ENCODE measurements at places on chromosomes 3 and 15.

- no peak for DNase-seq
These were observed 22.4 kb downstream of the CD86 start for GRCh38 chr3:122077293-122078234.

DNA sequence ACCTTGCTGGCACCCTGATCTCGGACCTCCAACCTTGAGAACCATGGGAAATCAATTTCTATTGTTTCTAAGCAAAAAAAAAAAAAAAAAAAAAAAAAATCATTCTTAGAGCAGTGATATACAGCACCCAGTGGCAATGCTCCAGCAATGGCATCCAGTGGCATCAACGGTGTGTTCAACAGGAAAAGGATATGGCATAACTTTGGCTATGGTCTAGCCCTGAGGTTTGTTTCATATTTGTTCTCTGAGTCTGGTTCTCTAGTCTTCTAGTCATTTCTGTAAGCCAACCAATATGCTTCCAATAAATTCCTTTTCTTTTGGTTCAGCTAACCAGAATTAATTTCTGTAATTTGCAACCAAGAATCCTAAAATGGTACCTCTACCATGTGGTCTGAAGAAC, 19.2 kb downstream of the DENND4A start:
- DNase-seq = no peak

DNA sequence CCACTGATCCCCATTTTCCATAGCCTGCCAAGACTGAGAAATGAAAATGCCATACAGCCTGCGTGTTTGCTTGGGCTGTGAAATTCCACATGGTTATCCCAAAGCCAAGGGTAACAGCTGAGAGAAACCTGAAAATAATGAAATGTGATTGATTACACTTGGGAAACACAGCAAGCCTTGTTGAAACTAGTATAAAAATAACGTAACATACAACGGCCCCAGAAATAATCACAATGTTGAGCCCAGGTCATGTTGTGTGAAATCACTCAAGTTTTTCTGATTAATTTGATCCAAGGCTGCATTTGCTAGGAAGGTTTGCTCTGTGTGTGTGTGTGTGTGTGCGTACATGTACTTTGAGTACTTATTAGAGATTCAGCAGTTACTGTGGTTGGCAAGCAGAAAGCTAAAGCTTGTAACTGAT, 269.0 kb downstream of the OXSM start:
- DNase-seq = no peak

GRCh38 chr15:59828263-59828662, 139.1 kb upstream of the BNIP2 start:
- DNase-seq = no peak

- DNase-seq = no peak
These were observed 13.2 kb upstream of the DLG1 start for GRCh38 chr3:197311591-197311990.

GRCh38 chr3:65672871-65673815, 365.6 kb downstream of the MAGI1 start:
- DNase-seq = peak; percentile 1

GRCh38 chr15:36798794-36799193, 219.4 kb downstream of the CDIN1 start:
- no peak for DNase-seq

DNA sequence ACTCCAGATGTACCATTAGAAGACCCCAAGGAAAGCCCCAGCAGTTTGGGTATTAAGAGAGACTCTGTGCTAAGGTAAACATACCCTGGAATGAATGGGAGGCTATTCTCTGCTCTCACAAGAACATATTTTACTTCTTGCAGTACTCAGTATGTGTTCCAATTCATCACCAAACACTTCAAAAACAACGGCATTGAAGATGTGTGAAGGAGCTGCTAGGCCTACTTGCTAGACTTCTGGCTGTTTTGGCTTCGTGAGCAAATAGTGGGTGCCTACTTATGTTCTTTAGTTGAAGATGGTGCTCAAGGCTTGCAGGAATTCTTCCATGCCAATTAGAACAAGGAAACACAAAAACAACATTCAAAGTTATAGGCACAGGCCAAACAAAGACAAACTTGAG, 514.5 kb downstream of the ROBO1 start:
- DNase-seq = no peak

GRCh38 chr3:100900671-100901335, 92.4 kb downstream of the ABI3BP start:
- no peak for DNase-seq

DNA sequence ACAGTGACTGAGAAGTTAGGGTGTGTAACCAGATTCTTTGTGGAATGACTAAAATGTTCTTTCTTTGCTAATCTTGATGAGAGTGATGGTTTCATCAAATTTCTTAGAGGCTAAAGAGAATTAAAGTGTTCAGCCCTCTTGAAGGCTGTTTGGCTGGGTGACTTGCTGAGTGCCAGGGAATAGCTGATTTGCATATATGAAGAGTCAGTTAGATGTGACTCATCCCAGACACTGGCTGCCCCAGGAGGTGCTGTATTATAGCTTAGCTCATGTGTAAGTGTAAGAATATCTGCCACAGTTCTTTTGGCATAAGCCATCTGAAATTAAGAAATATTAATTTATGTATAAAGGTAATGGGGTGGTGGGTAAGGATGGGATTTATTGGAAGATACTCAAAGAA, 535.1 kb downstream of the NLGN1 start:
- no peak for DNase-seq

DNA sequence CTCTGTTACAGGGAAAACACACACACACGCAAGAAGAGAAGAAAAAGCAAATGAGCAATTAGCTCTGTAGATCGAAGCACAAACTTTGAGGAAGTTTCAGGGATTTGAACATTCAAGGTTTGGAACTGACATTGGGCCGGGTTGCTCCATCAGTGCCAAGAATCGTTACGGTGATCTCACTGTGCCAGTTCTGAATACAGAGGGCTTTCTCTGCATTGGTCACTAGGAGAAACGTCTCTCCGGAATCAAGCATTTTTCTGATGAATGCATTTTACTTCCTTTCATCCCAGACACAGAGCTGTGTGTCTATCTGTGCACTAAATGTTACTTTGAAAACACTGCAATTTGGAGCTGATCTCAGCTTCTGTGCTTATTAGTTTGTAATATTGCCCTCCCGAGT, 11.2 kb downstream of the HRH1 start:
- no peak for DNase-seq

DNA sequence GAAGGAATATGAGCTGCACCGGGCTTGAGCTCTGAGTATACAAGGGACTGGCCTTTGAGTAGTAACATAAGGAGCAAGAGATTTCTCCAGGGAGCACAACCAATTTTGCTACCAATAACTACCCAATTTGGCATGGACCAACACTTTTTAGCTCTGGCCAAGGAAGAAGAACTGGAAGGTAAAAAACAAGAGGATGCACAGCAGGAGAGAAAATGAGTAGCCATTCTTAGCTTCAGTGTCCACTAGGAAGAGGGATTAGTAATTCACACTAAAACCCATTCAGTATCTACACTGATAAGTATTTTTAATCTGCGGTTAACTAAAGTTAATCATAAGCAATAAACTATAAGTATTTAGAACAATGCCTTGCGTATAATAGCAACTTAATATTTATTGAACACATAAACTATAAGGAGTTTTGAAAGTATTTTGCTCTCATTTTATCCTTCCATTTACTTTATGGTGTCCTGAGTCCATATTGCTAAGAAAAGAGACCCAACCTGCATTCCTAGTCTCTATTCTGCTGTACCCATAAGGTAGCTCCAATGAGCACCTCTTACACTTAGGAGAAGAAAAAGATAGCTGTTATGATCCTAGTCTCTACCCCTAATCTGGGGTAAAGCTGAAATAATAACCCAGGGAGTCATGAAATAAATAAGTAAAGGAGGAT, 268.9 kb downstream of the IGSF11 start:
- no peak for DNase-seq

DNA sequence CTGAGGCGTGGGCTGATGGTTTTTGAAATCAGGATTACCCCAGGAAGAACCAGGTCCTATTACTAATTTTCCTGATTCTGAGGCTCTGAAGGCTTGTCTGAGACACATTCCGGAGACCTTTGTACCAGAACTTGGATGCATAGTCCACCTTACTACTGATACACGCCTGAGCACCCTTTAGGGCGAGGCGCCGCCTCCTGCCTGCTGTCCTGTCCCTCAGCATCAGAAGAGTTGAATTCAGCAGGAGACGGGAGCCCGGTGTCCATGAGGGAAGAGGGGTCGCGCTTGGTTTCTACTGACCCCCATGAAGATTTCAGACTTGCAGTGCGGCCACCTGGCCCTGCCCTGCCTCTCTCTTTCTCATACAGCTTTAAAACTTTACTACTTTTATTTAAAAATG, 49.9 kb downstream of the KLF13 start:
- no peak for DNase-seq

GRCh38 chr3:158109295-158109803, 540 bp upstream of the RSRC1 start:
- DNase-seq = no peak

- DNase-seq = no peak
These were observed 13.4 kb downstream of the DHFR2 start for GRCh38 chr3:94049267-94049666.

- peak; percentile 21 for DNase-seq
These were observed 23.6 kb downstream of the RHCG start for GRCh38 chr15:89472785-89473256.

- DNase-seq = no peak
These were observed 53.6 kb upstream of the ATP13A3 start for GRCh38 chr3:194540274-194540905.

GRCh38 chr3:79047581-79047980, 720.2 kb downstream of the ROBO1 start:
- DNase-seq = no peak

DNA sequence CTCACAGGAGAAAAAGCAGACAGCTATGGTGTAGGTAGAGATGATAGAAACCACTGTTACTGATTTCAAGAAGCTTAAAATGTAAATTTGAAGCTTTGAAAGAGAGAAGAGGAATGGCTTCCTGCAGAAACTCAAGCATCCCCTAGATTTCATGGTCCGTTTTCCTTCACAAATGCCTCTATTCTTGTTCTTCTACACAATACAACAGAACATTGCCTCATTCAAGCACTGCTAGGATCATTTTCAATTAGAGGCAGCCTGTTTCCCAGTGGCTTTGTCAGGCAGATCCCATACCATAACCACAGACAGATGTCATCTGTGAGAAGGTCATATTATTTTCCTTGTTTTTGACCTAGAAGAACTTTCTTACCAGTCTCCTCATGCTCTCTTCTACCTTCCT, 77.9 kb upstream of the SPRED1 start:
- no peak for DNase-seq

Data from stimulated activated CD8-positive, alpha-beta memory T cell treated with anti-CD3 and anti-CD28 coated beads, Interleukin-7, amount 100 ng/mL, for 48 hours (primary cell).